Dorsolateral prefrontal cortex (tissue), 122 donors: ENCODE measurements at places on chromosomes 13 and 19.

DNA sequence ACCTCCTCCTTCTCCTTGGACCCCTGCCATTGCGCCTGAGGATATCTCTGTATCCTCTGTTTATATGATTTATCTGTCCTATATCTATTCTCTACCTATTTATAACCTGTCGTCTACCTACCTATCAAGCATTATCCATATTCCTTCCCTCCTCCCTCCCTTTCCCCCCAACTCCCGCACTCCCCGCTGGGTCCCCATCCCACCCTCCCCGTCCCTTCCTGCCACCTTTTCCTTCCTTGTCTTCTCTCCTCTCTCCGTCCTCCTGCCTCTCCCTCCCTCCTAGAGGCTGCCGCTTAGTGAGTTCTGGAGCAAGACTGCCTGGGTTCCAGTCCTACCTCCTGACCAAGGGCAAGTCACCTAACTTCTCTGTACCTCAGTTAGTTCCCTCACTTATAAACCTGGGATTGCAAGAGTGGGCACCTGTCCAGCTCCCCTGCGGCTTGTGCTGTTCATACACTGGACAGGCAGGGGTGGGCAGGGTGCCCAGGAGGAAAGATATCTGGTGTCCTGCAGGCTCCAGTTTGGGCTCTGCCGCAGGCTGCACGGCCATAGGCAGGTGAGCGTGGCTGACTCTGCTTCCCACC is 16.1 kb downstream of the TTYH1 start:
- no peak for DNase-seq

DNA sequence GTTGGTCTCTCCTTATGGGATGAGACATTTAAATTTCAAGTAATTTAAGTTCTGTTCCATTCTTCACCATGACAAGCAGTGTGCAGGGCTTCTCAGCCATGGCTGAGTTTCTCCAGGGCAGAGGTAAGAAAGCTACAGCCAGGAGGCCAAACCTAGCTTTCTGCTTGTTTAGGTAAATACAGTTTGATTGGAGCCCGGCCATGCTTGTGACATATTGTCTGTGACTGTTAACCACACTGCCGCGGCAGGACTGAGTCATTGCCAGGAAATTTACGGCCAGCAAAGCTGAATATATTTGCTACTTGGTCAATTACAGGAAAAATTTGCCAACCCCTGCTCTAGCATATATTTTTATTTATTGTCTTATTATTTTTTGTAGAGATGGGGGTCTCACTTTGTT is 10.7 kb downstream of the NLRP8 start:
- DNase-seq, result no peak

- DNase-seq, result no peak
Measured at GRCh38 chr13:20499986-20500385, 25.7 kb downstream of the CRYL1 start.

- no peak for DNase-seq
Measured at GRCh38 chr19:31347354-31347753, 1.9 kb downstream of the TSHZ3 start.

- DNase-seq, result no peak
Measured at GRCh38 chr19:38384209-38385027, 3.4 kb downstream of the GGN start.

DNA sequence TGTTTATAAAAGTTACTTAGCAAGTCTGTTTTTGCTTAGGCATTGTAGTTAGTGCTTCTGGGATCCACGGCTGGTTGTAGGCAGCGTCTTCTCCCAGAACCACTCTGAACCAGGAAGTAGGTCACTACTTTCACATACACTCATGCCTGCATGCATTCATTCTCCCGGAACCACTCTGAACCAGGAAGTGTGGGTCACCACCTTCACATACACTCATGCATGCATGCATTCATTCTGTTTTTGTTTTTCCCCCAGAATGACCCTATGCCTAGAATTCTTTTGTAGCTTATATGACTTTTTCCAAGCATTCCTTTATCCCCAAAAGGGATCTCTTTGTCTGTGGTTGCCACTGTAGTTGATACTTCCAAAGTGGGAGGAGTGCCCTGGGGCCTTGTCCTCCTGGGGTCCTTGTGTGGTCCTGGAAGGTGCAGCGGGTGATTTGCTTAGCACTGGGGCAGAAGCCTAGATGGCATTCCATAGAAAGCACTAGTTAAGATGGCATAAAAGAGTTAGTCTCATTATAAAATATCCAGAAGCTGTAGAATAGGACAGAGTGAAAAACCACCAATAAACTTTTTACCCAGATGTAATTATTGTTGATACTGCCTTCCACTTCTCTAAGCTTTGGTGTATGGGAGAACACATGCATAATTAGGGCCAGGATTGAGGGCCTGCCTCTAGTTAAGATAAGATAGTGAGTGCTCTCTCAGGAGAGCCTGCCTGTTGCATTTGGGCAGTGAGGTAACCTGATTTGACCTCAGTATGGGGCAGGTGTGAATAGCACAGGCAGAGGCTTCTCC is 68.6 kb upstream of the TEX29 start:
- no peak for DNase-seq

- no peak for DNase-seq
Measured at GRCh38 chr19:1630811-1631210, 21.6 kb downstream of the TCF3 start.
